ENCODE measurements at places on chromosomes 12 and 14.

DNA sequence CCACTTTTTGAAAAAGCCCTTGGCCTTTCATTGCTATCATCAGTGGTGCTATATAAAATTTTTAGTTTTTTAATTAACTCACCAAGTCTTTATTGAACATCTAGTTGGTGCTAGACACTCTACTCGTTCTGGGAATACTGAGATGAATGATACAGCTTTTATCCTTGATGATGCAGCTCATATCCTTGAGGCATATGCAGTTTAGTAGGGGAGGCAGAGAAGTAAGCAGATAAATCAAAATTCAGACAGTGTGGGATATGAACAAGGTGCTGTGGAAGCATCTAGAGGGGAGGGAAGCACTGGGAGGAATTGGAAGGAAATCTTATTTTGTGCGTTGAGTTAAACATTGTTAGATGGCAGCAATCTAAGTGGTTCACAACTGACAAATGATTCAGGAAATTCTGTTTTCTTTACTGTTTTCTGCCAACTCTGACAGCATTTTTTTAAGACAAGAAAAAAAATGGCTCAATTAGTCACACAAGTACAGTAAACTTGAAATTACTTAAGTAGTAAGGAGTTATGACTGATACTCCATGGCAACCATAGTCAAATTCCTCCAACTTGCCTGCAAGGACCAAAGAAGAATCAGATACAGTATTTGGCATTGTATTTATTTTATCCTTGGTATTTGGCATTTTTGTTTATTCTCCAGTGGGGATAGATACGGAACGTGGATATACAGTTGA, 119.2 kb downstream of the TMTC2 start:
- no peaks in the 10 kb centered on the region for H3K4me1 ChIP-seq
- no peaks in the 10 kb centered on the region for H3K36me3 ChIP-seq

GRCh38 chr12:40238266-40238902, 13.6 kb downstream of the LRRK2 start:
- H3K27ac ChIP-seq = no peak overlapping the region
- no peaks in the 10 kb centered on the region for H3K36me3 ChIP-seq
- DNase-seq = no peak
- H3K27me3 ChIP-seq = no peaks in the 10 kb centered on the region
- no peak overlapping the region for H3K4me3 ChIP-seq

DNA sequence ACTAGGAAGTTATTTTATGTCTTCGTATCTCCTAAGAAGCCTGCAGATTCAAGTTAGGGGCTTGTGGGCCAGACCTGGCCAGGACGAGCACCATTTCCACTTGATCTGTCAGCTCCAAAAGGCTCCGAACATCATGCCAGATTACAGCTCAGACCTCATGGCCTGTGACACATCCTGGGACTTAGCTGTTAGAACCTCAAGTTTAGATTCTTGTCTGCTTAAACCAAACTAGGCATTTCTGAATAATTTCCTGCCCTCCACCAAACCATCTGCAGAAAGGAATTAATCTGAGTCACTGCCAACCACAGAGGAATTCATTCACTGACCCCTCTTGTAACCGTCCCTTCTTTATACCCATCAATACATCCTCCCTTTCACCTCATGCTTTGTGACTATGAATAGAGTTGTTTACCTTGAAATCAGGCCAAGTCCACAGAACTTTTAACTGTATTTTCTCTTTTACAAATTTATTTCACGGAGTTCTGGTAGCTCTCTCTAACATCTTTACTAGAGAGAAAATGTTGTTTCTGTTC, 120.3 kb downstream of the FBXL14 start:
- peak; percentile 21 for DNase-seq
- no peak overlapping the region for H3K27ac ChIP-seq
- H3K36me3 ChIP-seq = no peaks in the 10 kb centered on the region

DNA sequence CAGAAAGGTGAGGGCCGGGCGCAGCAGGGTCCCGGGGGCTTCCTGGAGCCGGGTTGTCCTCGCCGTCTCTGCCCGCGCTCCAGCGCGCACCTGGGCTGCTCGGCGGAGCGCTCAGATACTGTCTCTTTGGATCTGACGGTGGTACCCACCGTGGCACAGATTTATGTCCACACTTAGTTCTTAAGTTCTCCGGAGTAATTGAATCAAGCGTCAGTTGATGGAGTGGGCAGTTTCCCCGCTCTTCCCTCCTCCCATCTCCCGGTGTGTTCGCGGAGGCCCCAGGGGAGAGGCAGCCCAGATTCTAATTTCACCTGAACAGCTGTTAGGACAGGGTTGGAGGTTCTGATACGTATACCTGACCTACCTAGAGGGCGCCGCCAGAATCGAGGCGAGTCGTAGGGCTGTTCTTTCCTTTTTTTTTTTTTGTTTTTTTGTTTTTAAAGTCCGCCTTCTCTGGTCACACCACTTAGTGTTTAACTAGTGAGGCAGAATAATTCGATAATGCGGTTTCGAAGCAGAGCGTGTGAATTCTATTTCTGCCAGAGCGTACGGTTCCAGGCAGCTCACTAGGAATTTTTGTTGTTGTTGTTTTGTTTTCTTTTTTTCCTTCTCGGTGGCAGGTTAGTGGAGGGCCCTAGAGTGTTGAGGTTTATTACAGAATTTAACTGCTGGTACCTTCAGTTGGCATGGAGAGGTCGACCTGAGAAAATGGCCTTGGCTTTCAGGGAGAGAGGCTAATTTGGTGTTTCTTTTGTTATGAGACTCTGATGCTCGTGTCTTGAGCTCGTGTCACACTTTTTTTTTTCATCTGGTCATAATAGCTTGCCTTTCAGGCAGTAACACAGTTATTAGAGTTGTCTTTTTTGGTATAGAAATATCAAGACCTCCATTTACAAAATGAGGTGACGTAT, 22.3 kb upstream of the GNS start:
- no peaks in the 10 kb centered on the region for H3K36me3 ChIP-seq
- H3K4me1 ChIP-seq = peaks cover 13% of the 10 kb centered on the region
- no peak overlapping the region for H3K27ac ChIP-seq
- DNase-seq = no peak
- peak overlapping the region; percentile 69 for H3K4me3 ChIP-seq
- peaks cover 71% of the 10 kb centered on the region for H3K27me3 ChIP-seq

- no peaks in the 10 kb centered on the region for H3K27me3 ChIP-seq
- no peaks in the 10 kb centered on the region for H3K36me3 ChIP-seq
- H3K27ac ChIP-seq = no peak overlapping the region
- no peaks in the 10 kb centered on the region for H3K4me1 ChIP-seq
- no peak for DNase-seq
Observed at GRCh38 chr14:87217023-87217422, 776.0 kb downstream of the GALC start.

DNA sequence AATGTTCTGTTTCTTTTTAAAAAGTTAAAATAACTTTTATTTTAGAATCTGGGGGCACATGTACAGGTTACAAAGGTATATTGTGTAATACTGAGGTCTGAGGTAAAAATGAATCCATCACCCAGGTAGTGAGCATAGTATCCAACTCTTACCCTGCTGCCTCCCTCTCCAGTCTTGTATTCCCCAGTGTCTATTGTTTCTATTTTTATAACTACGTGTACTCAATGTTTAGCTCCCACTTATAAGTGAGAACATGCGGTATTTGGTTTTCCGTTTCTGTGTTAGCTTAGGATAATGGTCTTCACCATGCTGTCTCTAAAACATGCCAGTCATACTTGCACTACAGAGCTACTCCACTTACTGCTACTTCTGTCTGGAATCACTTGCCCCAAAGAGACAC, 8.4 kb downstream of the FBXO33 start:
- no peak overlapping the region for H3K27ac ChIP-seq
- no peak for DNase-seq
- peaks cover 29% of the 10 kb centered on the region for H3K36me3 ChIP-seq

GRCh38 chr12:30021051-30021833, 237.5 kb upstream of the TMTC1 start:
- no peak overlapping the region for H3K27ac ChIP-seq
- no peaks in the 10 kb centered on the region for H3K4me1 ChIP-seq
- H3K27me3 ChIP-seq = no peaks in the 10 kb centered on the region
- H3K36me3 ChIP-seq = no peaks in the 10 kb centered on the region
- DNase-seq = no peak

DNA sequence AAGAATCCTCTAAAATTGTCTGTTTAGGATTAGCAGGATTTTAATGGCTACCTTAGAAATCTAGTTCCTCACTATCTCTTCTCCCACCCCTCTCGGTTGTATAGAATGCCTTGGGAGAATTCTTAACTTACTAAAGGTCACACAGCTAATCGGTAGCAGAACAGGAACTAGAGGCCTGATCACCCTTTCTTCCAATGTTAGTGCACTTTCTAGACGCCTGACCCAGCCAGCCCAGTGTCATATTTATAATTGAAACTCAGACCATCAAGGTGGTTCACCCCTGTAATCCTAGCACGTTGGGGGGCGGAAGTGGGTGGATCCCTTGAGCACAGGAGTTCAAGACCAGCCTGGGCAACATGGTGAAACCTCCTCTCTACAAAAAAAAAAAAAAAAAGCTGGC, 1.7 kb downstream of the TIGAR start:
- peak overlapping the region; percentile 42 for H3K4me3 ChIP-seq
- H3K4me1 ChIP-seq = peaks cover 35% of the 10 kb centered on the region
- no peak for DNase-seq

GRCh38 chr12:14956024-14956891, 5.1 kb downstream of the ARHGDIB start:
- H3K27me3 ChIP-seq = no peaks in the 10 kb centered on the region
- no peak for DNase-seq
- H3K4me1 ChIP-seq = peaks cover 62% of the 10 kb centered on the region
- peak overlapping the region; percentile 97 for H3K27ac ChIP-seq
- H3K36me3 ChIP-seq = peaks cover 64% of the 10 kb centered on the region

- peaks cover 36% of the 10 kb centered on the region for H3K36me3 ChIP-seq
- H3K4me3 ChIP-seq = peak overlapping the region; percentile 90
- DNase-seq = no peak
- H3K27ac ChIP-seq = peak overlapping the region; percentile 85
- H3K4me1 ChIP-seq = peaks cover 66% of the 10 kb centered on the region
- no peaks in the 10 kb centered on the region for H3K27me3 ChIP-seq
Observed at GRCh38 chr14:69613312-69614073, 2.1 kb downstream of the SUSD6 start.

- H3K27me3 ChIP-seq = no peaks in the 10 kb centered on the region
- DNase-seq = peak; percentile 78
- H3K4me1 ChIP-seq = peaks cover 26% of the 10 kb centered on the region
- peak within 1 kb of the TSS; percentile 86 for H3K4me3 ChIP-seq
Observed at GRCh38 chr14:103628684-103629502, at the start of gene KLC1. Gene KLC1 (plus strand): TSS chr14:103629211. CDS start chr14:103654565, 25,354 bp downstream.

DNA sequence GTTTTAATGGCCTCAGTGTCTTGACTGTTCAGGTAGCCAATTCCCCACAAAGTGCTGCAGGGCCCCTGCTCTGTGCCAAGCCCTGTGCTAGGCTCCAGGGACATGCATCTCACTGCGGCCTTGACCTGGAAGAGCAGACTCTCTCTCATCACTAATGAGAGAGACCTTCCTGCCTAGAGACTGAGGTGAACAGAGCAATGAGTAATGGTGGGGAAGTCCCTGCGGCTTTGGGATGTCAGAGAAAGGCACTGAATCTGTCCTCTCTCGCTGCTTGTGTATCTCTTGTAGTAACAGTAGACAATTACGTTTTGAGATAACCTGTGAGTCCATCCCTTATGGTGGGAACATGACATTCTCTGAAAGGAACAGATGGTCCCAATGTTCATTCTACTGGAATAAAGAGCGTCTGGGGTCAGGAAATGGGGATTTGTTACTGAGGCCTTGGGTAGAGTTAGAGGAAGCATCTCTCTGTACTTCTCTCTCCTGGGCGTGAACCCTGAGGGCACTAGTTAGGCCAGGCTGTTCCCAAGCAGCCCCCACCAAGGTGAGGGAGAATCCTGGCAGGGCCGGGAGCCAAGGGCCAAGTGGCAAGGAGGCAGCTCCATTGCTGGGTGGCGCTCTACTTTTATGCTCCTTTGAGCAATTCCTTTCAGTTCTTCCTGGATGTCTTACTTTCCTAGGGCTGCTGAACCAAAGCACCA, 13.5 kb downstream of the NFATC4 start:
- H3K36me3 ChIP-seq = no peaks in the 10 kb centered on the region
- H3K27me3 ChIP-seq = peaks cover 7% of the 10 kb centered on the region
- DNase-seq = no peak
- H3K4me1 ChIP-seq = no peaks in the 10 kb centered on the region

DNA sequence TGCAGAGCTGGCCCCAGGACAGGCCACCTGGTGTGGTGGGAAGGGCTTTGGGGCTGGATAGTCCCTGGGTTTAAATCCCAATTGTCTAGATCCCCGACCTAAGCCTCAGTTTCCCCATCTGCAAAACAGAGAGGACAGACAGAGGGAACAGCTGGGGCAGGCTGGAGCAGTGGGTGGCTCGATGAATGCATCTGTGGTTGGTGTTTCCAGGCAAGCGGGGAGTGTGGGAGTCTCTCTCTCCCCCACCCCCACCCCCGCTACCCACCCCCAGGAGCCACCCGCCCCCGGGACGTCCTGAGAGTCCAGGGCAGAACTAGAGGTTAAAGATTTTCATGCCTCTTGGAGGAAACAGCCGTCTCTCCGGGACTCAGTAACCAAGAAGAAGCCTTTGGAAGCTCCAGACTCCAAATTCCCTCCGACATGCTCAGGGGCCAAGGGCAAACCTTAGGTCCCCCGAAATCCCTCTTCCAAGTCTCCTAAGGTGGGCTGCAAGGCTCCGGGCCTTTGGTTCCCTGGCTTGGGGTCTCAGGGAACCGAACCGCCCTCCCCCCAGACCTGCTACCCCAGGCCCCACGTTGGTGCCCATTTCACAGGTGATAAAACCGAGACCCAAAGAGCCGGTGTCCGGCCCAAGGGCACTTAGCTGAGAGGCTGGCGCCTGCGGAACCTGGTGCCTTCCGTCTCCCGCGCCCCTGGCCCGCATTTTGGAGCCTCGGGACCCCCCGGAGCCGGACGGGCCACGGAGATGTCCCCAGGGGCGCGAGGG, 474 bp downstream of the TRPV4 start:
- H3K36me3 ChIP-seq = no peaks in the 10 kb centered on the region
- H3K27ac ChIP-seq = no peak overlapping the region
- H3K4me3 ChIP-seq = no peak overlapping the region
- DNase-seq = no peak
- peaks cover 36% of the 10 kb centered on the region for H3K27me3 ChIP-seq

GRCh38 chr14:75428230-75429104, 645 bp downstream of the JDP2 start:
- peaks cover 15% of the 10 kb centered on the region for H3K4me1 ChIP-seq
- peaks cover 7% of the 10 kb centered on the region for H3K36me3 ChIP-seq
- no peak for DNase-seq
- H3K27me3 ChIP-seq = peaks cover 8% of the 10 kb centered on the region
- peak overlapping the region; percentile 77 for H3K4me3 ChIP-seq

Measured in activated T-helper 2 cell treated with anti-CD3 and anti-CD28 coated beads, Interferon-gamma antibody, Interleukin-2, Interleukin-4, amounts not matched to agents 10 μg/mL and 5 μg/mL and 100 μg/mL, durations not matched to agents 14 hours and 24 hours and 36 hours (primary cell).